ENCODE measurements at places on chromosomes 12 and 14.

GRCh38 chr12:71947645-71948105 lies 9.0 kb downstream of the TPH2 start:
- DNase-seq, result no peak
- H3K27me3 ChIP-seq, result peaks cover 54% of the 10 kb centered on the region
- no peaks in the 10 kb centered on the region for H3K4me1 ChIP-seq
- no peak overlapping the region for H3K27ac ChIP-seq
- H3K4me3 ChIP-seq, result no peak overlapping the region
- no peaks in the 10 kb centered on the region for H3K36me3 ChIP-seq

GRCh38 chr12:75862692-75863471 lies 168.7 kb downstream of the PHLDA1 start:
- H3K4me3 ChIP-seq, result no peak overlapping the region
- no peaks in the 10 kb centered on the region for H3K4me1 ChIP-seq
- H3K36me3 ChIP-seq, result no peaks in the 10 kb centered on the region

GRCh38 chr12:11992515-11992914 lies 78.2 kb upstream of the BCL2L14 start:
- no peaks in the 10 kb centered on the region for H3K4me1 ChIP-seq
- no peaks in the 10 kb centered on the region for H3K36me3 ChIP-seq
- no peak for DNase-seq
- H3K4me3 ChIP-seq, result no peak overlapping the region
- no peak overlapping the region for H3K27ac ChIP-seq
- H3K27me3 ChIP-seq, result no peaks in the 10 kb centered on the region

GRCh38 chr12:52926596-52927234 lies 21.8 kb upstream of the KRT8 start:
- no peak for DNase-seq
- no peak overlapping the region for H3K4me3 ChIP-seq
- H3K27me3 ChIP-seq, result peaks cover 23% of the 10 kb centered on the region
- H3K27ac ChIP-seq, result no peak overlapping the region

DNA sequence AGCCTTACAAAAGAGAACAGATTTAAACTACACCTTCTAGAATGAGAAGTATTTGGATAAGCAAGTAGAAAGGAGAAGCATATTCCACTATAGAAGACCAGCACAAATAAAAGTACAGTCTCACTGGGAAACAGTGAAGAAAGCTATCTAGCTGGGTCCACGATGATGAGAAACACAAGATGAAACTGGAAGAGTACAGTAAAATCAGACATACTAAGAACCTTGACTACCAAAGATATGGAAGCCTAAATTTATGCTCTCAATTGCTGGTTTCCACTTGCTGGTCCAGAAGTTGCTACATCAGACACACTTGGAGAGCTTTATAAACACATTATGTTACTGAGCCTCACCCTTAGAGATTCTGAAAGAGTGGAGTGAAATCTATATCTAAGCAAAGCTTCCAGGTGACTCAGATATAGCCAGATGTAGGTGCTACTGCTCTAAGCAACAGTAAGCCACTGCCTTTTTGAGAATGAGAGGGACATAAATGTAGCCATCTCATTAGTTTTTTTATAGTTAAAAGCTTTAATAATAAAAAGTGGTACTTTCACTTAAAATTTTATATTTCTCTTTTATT lies 96.3 kb upstream of the BBS10 start:
- H3K36me3 ChIP-seq, result peaks cover 4% of the 10 kb centered on the region
- DNase-seq, result no peak
- peaks cover 45% of the 10 kb centered on the region for H3K4me1 ChIP-seq

DNA sequence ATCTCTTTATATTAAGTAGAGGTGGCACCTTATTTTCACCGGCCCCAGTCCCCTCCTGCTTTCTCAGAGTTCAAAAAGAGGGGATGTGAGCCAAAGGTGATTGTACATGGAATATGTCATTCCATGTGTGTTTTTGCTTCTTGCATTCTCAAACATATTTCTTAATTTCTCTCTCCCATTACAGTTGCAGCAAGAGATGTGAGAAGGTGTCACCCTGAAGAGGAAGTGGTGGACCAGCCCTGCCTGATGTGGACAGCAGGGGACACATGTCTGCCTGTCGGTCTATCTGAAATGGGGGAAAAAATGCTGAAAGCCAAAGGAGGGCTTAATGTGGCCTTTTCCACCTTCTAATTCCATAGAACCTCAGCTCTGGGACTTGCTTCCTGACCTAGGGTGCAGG lies 1.9 kb upstream of the FOXN3 start:
- H3K36me3 ChIP-seq, result peaks cover 26% of the 10 kb centered on the region
- H3K27ac ChIP-seq, result no peak overlapping the region
- H3K4me3 ChIP-seq, result peak overlapping the region; percentile 29
- no peak for DNase-seq

DNA sequence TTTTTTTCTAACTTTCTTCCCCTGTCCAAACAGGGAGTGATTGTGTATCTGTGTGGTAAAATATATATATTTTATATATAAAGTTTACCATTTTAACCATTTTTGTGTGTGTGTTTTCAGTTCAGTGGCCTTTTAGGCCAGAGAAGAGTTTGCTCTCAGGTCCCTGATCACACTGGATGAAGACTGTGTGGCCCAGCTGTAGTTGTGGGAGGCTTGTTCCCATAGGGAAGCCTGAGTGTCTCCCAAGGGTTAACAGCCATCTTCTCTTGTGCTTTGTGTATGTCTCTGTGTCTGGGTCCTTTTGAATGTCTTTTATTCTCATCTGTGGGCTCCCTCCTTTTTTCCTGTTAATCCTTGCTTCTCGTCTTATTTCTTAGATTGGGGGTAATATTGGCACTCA lies 23.4 kb downstream of the CGRRF1 start:
- no peak overlapping the region for H3K4me3 ChIP-seq
- H3K27me3 ChIP-seq, result no peaks in the 10 kb centered on the region

DNA sequence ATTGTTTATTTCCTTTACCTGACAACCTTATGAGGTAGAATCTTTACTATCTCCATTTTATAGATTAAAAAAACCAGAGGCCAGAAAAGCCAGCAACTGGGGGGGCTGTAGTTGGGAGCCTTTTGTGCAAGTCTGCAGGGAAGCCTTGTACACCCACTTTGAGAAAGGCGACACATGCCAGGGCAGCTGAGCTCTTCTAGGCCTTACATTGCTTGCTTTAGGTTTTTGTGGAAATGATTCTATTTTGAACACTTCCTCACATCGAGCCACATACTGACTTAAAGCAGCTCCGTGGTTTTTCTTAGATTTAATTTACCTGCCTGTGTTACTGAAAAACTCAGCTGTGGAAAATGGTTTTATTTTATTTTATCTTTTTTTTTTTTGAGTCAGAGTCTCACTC lies 34.6 kb downstream of the EP400 start:
- H3K36me3 ChIP-seq, result peaks cover 68% of the 10 kb centered on the region
- H3K4me1 ChIP-seq, result peaks cover 5% of the 10 kb centered on the region
- no peak for DNase-seq

GRCh38 chr12:27094726-27095125 lies 12.3 kb upstream of the C12orf71 start:
- no peaks in the 10 kb centered on the region for H3K4me1 ChIP-seq
- H3K27ac ChIP-seq, result no peak overlapping the region
- no peaks in the 10 kb centered on the region for H3K27me3 ChIP-seq
- H3K4me3 ChIP-seq, result no peak overlapping the region
- no peaks in the 10 kb centered on the region for H3K36me3 ChIP-seq
- DNase-seq, result no peak

GRCh38 chr12:15131431-15131830 lies 89.8 kb downstream of the RERG start:
- no peak for DNase-seq
- peaks cover 50% of the 10 kb centered on the region for H3K27me3 ChIP-seq
- H3K27ac ChIP-seq, result no peak overlapping the region
- H3K4me3 ChIP-seq, result no peak overlapping the region

DNA sequence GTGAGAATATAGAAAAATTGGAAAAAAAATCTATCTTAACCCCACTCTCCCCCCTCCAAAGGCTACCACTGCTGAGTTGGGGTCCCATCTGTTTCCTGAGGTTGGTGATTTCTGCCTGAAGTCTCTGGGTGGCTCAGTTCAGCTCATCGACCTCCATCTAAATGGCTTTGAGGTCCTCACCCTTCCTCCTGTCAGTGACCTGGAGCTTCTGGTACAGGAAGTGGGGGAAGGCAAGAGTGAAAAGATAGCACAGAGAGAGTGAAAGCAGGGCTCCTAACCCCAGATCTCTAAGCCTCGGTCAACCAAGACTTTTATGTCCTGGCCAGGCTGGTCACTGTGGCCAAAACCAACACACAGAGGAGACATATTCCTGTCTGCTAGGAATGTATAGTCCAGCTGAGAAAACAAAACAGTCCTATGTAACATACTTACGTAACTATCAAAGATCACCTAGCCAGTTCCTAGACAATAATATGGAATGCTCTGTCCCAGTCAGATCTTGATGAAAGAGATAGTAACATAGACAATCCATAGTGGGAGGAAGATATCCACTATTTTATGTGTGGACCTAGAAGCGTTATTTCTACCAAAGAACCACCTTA lies 12.3 kb upstream of the KRT73 start:
- H3K36me3 ChIP-seq, result no peaks in the 10 kb centered on the region
- H3K4me1 ChIP-seq, result peaks cover 52% of the 10 kb centered on the region
- peak overlapping the region; percentile 56 for H3K27ac ChIP-seq
- no peak for DNase-seq
- peak overlapping the region; percentile 34 for H3K4me3 ChIP-seq

GRCh38 chr14:90642244-90642717 lies 173.9 kb downstream of the TTC7B start:
- no peak overlapping the region for H3K27ac ChIP-seq
- no peaks in the 10 kb centered on the region for H3K27me3 ChIP-seq
- no peak overlapping the region for H3K4me3 ChIP-seq
- no peaks in the 10 kb centered on the region for H3K36me3 ChIP-seq

DNA sequence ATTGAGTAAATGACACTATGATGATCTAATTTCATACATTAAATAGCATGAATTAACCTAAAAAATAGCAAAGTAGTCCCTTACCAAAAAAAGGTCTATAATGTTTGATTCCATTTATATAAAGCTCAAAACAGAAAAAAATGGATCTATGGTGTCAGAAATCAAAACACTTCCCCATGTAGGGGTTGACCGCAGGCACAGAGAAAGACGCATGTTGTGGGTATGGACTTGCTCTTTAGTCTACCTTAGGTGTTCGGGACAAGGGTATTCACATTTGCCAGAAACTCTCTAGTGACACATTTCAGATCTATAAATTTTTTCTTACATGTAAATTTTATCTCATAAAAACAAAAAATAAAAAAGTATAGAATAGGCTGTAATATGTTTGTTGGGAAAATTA lies 1262.9 kb downstream of the TMEM121 start:
- peaks cover 49% of the 10 kb centered on the region for H3K27me3 ChIP-seq
- DNase-seq, result no peak
- H3K36me3 ChIP-seq, result no peaks in the 10 kb centered on the region
- peaks cover 12% of the 10 kb centered on the region for H3K4me1 ChIP-seq
- H3K27ac ChIP-seq, result no peak overlapping the region

GRCh38 chr12:16062611-16063010 lies 151.5 kb downstream of the DERA start:
- no peak overlapping the region for H3K27ac ChIP-seq
- no peak for DNase-seq
- no peaks in the 10 kb centered on the region for H3K36me3 ChIP-seq
- H3K4me3 ChIP-seq, result no peak overlapping the region

DNA sequence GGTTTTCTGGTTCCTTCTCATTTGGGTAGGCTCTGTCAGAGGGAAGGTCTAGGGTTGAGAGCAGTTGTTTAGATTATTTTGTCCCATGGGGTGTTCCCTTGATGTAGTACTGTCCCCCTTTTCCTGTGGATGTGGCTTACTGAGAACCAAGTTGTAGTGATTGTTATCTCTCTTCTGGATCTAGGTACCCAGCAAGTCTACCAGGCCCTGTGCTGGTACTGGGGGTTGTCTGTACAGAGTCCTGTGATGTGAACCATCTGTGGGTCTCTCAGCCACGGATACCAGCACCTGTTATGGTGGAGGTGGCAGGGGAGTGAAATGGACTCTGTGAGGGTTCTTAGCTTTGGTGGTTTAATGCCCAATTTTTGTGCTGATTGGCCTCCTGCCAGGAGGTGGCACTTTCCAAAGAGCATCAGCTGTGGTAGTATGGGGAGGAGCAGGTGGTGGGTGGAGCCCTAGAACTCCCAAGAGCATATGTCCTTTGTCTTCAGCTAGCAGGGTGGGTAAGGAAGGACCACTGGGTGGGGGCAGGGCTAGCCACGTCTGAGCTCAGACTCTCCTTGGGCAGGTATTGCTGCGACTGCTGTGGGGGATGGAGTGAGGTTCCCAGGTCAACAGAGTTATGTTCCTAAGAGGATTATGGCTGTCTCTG lies 179.3 kb upstream of the BTG1 start:
- H3K4me3 ChIP-seq, result no peak overlapping the region
- no peaks in the 10 kb centered on the region for H3K27me3 ChIP-seq
- H3K27ac ChIP-seq, result no peak overlapping the region
- H3K36me3 ChIP-seq, result no peaks in the 10 kb centered on the region

DNA sequence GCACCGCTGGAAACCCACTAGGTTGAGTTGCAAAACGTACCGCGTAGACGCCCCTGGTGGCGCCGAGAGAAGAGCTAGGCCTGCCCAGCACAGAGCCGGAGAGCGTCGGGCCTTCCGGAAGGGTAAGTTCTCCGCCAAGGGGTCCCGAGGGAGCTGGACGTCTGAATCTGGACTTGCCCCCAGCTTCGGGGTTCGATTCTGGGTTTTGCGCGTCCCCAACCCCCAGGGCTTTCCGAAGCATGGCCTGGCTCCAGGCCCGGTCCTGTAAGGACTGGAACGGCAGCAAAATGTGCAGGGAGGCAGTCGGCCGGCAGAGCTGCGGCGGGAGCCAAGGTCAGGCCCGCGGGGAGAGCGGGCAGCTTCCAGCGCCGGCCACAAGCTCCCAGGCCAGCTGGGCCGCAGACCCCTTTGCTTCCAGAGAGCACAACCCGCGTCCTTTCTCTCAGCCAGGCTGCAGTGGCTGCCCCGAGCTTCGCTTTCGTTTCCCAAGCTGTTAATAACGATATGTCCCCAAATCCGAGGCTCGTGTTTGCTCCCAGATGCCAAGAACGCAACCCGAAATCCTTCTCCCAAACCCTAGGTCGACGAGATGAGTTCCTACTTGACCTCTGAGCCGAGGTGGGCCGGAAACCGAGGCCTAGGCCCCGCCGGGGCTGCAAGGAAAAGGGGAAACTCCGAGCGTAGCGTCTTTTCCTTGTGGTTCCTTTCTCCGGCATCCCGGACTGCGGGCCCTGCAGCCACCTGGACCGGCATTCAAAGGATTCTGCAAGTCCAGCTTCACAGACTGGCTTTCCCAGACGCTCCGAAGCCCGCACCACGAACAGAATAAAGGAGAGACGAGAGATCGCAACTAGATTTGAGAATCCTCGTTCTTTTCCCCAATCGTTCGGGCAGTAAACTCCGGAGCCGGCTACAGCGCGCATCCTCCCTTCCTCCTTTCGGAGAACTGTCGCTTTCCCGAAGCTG lies 3.2 kb upstream of the TBX5 start:
- DNase-seq, result no peak
- no peak overlapping the region for H3K27ac ChIP-seq
- peaks cover 96% of the 10 kb centered on the region for H3K27me3 ChIP-seq
- peaks cover 4% of the 10 kb centered on the region for H3K36me3 ChIP-seq
- H3K4me1 ChIP-seq, result no peaks in the 10 kb centered on the region
- no peak overlapping the region for H3K4me3 ChIP-seq

- peaks cover 28% of the 10 kb centered on the region for H3K4me1 ChIP-seq
- peak overlapping the region; percentile 68 for H3K4me3 ChIP-seq
- no peaks in the 10 kb centered on the region for H3K27me3 ChIP-seq
- DNase-seq, result no peak
Measured at GRCh38 chr14:65282896-65283253, 129.7 kb upstream of the FUT8 start.
